Stimulated activated naive CD8-positive, alpha-beta T cell treated with anti-CD3 and anti-CD28 coated beads, Interleukin-15, Interleukin-2, amounts not matched to agents 100 U/mL and 50 U/mL, for 24 hours (primary cell): ENCODE measurements at places on chromosomes 4 and X.

GRCh38 chr4:99529228-99529627 lies 18.4 kb downstream of the C4orf17 start:
- no peak for DNase-seq

DNA sequence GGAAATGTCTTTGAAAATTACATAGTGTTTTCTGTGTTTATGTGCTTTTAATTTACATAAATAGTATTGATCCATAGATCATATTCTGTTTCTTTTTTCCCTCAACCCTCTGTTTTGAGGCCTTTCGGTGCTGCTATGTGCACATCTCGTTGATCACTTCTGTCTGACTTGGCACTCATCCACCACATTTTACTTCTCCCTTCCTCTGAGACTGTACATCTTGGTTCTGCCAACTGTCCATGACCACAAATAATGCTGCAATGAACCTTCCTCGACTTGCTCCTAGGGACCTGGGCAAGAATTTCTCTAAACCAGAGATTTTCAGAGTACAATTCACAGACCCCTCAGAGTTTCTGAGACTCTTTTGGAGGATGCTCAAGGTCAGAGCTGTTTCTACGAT lies 74.4 kb downstream of the RTL5 start:
- DNase-seq, result no peak

GRCh38 chr4:1082215-1083182 lies 30.9 kb downstream of the RNF212 start:
- no peak for DNase-seq

GRCh38 chrX:71493111-71493613 lies 39.7 kb upstream of the OGT start:
- no peak for DNase-seq

GRCh38 chr4:189870511-189871234 lies 70.0 kb upstream of the FRG1 start:
- DNase-seq, result no peak

- DNase-seq, result no peak
Observed at GRCh38 chr4:67702166-67702565, 1.2 kb upstream of the UBA6 start.

GRCh38 chr4:7785017-7785416 lies 154.6 kb downstream of the AFAP1 start:
- no peak for DNase-seq

- DNase-seq, result no peak
Observed at GRCh38 chr4:42225286-42225685, 72.8 kb upstream of the BEND4 start.
